ENCODE measurements at places on chromosomes 6 and 20. TPM values are rescaled to one million over a fixed set of nuclear protein-coding genes. Genes with fewer than 3 reads are reported as not detected.

DNA sequence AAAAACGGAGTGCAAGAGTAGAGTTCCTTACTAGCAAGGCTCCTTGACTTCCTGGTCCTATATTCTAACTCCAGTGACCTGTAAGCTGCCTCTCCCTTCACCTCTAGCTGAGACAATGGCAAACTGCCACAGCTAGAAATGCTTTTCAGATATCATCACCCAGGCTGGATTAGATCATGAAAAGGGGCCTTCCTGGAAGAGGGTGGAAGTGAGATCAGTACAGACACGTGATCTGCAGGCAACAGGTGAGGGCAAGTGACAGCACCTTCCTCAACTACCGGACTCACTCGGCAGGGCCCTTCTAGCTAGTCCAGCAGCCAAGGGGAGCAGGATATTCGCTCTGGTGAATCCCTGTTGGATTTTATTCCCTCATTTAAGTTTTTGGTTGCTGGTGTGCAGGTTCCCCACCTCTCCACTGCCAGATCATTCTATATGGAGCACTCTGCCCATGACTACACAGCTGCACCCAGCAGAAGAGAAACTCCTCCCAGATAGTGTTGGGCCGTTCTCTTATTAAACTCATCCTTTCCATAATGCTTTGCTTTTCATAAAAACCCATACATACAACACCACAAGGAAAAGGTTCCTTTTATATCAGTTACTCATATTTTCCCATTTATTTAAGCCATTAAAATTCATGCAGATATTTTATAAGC is 26.4 kb upstream of the FAM83C start:
- DNase-seq, result peak; percentile 47

DNA sequence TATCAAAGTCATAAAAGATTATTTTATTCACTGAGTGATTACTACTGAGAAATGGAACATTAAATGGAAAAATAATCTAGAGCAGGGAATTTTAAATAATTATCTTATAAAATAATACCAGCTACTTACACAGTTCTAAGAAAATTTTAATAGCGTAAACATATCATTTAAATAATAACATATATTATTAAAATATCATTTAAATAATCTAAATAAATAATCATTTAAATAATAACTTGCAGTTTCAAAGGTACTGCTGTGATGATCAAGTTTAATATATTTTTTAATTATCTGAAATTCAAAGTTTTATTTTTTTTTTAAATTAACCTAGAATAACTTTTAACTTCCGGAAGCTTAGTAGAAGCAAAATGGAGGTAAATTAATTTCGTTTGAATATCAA is 301.2 kb downstream of the TBC1D32 start:
- DNase-seq, result no peak

GRCh38 chr20:18428490-18429173 is 38.2 kb downstream of the DZANK1 start:
- no peak for DNase-seq

- peak; percentile 27 for DNase-seq
Observed at GRCh38 chr6:17012421-17013225, 89.2 kb upstream of the STMND1 start.

- DNase-seq, result peak; percentile 39
Observed at GRCh38 chr6:159693894-159694545, 979 bp upstream of the SOD2 start.

DNA sequence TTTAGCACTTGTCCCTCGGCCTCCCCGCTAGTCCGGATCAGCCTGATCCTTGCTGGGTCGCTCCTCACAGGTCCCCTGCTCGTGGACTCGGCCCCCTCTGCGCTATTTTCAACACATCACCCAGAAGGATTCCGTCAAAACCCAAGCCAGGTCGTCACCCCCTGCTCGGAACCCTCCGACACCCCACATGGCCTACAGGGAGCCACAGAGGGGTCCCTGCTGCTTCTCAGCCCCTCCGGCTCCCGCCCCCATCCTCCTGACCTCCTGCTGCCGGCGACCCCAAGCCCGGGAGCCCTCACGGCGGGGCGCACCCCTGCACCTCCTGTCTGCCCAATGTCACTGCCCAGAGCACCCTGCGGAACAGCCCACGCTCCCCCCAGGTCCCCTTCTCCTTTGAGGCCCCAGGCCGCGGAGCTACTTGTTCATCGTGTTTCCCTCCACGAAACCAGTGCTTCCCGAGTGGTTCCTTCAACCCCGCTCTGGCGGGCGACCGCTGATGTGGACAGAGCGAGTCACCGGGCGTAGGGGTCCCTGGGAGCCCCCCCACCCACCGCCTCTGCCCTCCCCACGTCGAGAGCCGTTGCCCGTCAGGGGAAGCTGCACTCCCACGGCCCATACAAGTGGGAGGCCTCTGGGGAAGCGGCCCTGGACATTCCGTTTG is 638 bp upstream of the MYL9 start:
- peak; percentile 54 for DNase-seq

The ORC3 gene
- 6.2 TPM for total RNA-seq

The HLA-DRB1 gene
- total RNA-seq, result 197 TPM

DNA sequence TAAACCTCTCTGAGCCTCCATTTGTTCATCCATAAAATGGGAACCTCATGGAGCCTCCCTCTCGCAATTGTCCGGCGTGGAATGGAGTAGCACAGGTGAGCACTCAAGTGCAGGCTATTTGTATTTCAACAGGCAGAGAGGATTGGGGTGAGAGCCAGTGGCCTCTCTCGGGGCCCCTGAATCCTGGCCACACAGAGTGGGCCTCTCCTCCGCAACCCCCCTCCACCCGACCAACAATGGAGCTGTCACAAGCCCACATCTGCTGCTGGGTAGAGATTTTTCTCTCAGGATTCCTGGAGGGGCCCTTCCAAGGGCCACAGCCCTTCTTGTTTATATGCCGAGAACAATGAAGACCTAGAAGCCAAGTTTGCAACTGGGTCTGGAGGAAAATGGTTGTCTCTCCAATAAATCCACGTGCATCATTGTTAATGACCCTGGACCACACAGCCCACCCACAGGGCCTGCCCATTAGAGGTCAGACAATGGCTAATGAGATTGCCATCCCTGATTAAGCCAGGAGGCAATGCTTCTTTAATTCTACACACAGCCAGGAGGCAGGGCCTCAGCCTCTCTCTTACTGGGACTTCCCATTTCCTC is 233.0 kb downstream of the ANKRD60 start:
- no peak for DNase-seq

The TFAP2D gene
- not detected for total RNA-seq

- DNase-seq, result peak; percentile 60
Observed at GRCh38 chr6:37207903-37208456, 38.0 kb downstream of the PIM1 start.

GRCh38 chr20:49641683-49642656 is 71.7 kb downstream of the B4GALT5 start:
- no peak for DNase-seq

GRCh38 chr6:150929416-150929815 is 63.9 kb downstream of the MTHFD1L start:
- DNase-seq, result no peak

DNA sequence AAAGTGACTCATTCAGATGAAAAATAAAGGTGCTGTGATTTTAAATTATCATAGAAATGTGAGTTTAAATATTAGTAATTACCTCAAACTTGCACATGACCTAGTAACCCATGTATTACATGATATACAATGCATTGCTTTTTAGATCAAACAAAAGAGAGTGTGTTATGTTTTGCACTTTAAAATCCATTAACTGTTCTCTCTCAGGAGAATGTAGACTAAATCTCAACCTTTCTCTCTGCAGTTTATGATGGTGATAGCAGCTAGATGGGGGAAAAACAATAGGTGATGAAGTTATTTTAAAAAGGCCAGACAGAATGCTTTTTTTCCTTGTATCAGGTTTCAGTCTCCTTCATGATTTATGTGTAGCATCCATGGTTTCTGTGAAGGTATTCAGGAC is 404.4 kb upstream of the RNF217 start:
- no peak for DNase-seq

- no peak for DNase-seq
Observed at GRCh38 chr20:64065974-64066343, 3.0 kb downstream of the TCEA2 start.

GRCh38 chr20:38920411-38920810 is 5.8 kb upstream of the FAM83D start:
- DNase-seq, result no peak

GRCh38 chr6:145733207-145733606 is 2.1 kb downstream of the EPM2A start:
- DNase-seq, result no peak

The ACTL10 gene
- total RNA-seq, result 1.4 TPM

- DNase-seq, result no peak
Observed at GRCh38 chr6:16092140-16092539, 36.7 kb upstream of the MYLIP start.

DNA sequence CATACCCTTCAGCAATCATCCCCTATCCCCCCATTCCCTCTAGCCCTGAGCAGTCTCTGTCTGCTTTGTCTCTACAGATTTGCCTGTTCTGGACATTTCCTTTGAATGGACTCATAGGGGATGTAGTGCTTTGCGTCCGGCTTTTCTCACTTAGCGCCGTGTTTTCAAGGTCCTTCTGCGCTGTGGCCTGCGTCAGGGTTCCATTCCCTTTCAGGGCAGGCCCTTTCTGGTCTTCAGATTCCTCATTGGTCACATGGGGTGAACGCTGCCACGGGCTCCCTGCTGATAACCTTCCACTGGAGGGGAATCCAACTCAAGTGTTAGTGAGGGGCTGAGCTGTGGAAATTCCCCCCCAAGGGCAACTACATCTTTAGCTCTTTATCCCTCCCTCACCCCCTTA is 36.4 kb upstream of the APCDD1L start:
- no peak for DNase-seq

The ZC2HC1B gene
- total RNA-seq, result not detected

DNA sequence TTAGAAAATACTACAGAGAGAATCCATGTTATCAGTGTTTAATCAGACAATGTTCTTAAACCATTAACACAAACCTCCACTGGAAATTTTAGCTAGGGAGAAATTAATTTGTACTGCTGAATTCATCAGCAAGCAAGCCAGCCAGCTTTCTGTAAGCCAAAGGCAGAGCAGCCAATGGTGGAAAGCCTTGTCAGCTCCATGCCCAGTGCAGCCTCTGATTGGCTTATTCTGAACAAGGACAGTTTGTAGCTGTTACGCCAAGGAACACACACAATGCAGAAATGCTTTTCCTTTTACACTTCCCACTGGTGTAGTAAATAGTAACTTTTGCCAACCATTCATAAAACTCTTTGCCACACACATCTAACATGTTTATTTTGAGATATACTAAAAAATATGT is 265.0 kb downstream of the TENT5A start:
- peak; percentile 57 for DNase-seq

DNA sequence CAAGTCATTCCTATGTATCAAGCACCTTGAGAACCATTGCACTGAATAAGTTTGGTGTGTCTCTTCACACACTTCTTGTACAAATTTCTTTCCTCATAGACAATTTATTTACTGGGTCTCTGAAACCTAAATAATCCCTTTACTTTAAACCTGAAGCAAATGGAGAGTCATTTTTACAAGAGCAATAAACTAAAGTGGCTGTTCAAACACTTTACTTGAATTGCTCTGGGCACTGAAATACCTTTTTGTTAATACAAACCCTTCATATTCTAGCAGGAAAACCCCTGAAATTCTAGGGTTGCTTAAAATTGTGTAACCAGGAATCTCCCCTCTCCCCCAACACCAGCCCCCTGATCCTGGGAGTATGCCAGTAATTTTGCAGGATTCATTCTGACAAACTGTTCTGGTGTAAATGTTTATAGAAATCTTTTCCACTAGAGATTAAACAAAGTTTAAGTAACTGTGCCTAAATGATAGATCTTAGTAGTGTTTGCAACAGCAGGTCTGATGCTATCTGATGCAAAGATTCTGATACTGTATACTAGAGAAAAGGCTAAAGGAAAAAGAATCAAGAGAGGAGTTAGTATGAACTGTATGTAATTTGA is 13.4 kb downstream of the RSPO3 start:
- DNase-seq, result no peak

DNA sequence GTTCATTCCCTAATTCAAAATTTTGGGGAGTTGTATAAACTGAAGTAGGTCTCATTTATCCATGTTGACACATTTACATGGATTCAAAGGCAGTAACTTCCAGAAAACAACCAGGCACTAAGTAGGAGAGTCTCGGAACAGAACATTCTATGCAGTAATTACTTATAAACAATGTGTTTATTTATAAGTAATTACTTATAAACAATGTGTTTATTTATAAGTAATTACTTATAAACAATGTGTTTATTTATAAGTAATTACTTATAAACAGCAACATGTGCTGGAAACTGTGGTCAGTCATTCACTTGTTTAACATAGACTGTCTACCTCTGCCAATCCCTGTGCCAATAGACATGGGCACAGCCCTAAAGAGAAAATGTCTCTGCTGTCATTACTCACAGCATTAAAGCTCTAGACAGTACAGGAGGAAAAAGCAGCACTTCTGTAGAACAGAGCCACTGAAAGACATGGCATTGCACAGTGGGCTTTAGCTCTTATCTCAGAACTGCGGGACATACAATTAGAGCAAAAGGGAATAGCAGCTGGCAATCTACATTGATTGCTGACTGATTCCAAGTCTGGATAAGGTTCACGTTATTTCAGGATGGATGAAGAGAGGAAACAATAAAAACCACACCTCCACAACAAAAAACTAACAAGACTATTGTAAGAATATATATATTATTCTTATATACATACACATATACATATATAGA is 188.2 kb downstream of the WDR27 start:
- no peak for DNase-seq

The PKIB gene
- total RNA-seq, result 5.2 TPM

DNA sequence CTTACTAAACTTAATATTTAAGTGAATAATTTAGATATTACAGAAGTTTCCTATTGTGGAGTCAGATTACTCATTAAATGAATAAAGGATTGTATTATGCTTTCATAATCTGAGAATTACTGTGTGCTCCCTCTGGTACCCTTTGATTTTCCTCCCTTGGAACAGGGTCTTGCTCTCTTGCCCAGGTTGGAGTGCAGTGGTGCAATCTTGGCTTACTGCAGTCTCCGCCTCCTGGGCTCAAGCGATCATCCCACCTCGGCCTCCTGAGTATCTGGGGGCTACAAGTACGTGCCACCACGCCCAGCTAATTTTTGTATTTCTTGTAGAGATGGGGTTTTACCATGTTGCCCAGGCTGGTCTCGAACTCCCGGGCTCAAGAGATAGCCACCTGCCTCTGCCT is 9.6 kb downstream of the WTAP start:
- DNase-seq, result no peak

All from uterus (tissue), 4 donors.